Smooth muscle cell of the pulmonary artery (primary cell): ENCODE measurements at places on chromosomes 4 and X. TPM values are rescaled to one million over a fixed set of nuclear protein-coding genes. Genes with fewer than 3 reads are reported as not detected.

Gene NALF2
- total RNA-seq: not detected in 2 replicates

Gene SHOX
- not detected in 2 replicates for total RNA-seq

Gene JAKMIP1
- not detected in 2 replicates for total RNA-seq

Gene SLC6A14
- not detected in 2 replicates for total RNA-seq

Gene HHIP
- total RNA-seq: 11.1 and 26.0 TPM in 2 replicates

Gene AFM
- not detected in 2 replicates for total RNA-seq

Gene MBNL3
- 1.3 TPM in 2 replicates for total RNA-seq

Gene PDE5A
- total RNA-seq: 78.0 and 90.4 TPM in 2 replicates

Gene GAGE1
- total RNA-seq: not detected in 2 replicates

Gene NAP1L2
- 1.2 and 1.3 TPM in 2 replicates for total RNA-seq

Gene SAGE1
- not detected in 2 replicates for total RNA-seq

Gene CXorf65
- total RNA-seq: not detected in 2 replicates

Gene ASB11
- total RNA-seq: not detected in 2 replicates

Gene RNF128
- total RNA-seq: 2.3 and 6.7 TPM in 2 replicates

Gene SERTM2
- total RNA-seq: 0.03 TPM in 1 of 2 replicates, not detected in the other

Gene MAOB
- total RNA-seq: 1.7 and 4.2 TPM in 2 replicates

Gene SYTL4
- total RNA-seq: 3.9 and 4.1 TPM in 2 replicates

Gene AMBN
- total RNA-seq: not detected in 2 replicates

Gene FAM133A
- 0.07 and 0.20 TPM in 2 replicates for total RNA-seq

Gene EDA2R
- total RNA-seq: 10.9 and 11.6 TPM in 2 replicates

Gene S100G
- total RNA-seq: not detected in 2 replicates

Gene TBC1D9
- total RNA-seq: 43.7 and 45.7 TPM in 2 replicates

Gene VEGFD
- total RNA-seq: 0.26 TPM in 1 of 2 replicates, not detected in the other

Gene TXK
- 0.23 and 0.26 TPM in 2 replicates for total RNA-seq

Gene AMOT
- total RNA-seq: 2.0 and 2.1 TPM in 2 replicates

Gene CYLC1
- total RNA-seq: not detected in 2 replicates

Gene NPY1R
- 5.5 and 33.2 TPM in 2 replicates for total RNA-seq

Gene TLR10
- total RNA-seq: not detected in 2 replicates

Gene PHOX2B
- total RNA-seq: not detected in 2 replicates

Gene GRK4
- total RNA-seq: 5.7 and 6.8 TPM in 2 replicates

Gene ZFX
- total RNA-seq: 37.0 and 38.7 TPM in 2 replicates

Gene HEPH
- 102 and 139 TPM in 2 replicates for total RNA-seq

Gene CXCL10
- not detected in 2 replicates for total RNA-seq
